ENCODE measurements at places on chromosomes 5 and 9.

DNA sequence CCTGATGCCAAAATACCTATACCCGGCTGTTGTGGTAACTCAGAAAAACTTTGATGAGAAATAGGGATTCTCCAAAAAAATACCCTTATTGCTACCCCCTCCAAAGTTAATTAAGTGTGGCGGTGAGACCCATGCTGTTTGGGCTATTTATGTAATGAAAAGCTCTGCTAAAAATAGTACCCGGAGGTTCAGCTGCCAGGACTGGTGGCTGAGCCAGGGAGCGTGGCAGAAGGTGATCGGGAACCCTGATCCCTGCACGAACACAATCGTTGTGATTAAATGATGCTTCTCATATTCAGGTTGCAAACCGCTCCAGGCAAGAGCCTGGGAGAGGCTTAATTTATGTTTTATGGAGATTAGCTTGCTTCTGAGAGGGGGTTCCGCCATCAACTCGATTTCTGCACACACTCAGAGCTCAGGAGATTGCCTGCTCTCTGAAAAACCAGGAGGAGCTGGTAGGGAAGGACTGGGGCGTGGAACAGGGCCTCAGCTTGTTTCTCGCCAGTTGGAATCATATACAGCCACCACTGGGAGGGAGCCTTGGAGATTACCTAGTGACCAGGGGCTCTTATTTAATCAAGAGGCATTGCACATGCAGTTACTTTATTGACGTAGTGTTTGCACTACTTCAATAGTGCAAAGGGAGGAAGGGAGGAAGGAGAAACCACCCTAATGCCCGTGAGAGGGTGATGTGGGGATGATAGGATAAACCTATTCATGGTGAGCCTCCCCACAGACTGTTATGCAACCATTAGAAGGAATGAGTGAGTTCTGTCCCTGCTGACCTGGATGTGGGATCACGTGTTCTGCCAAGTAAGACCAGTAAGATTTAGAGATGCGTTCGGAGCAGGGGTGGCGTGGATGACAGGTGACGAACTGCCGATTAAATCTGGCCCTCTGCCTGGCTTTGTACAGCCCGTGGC lies 23.4 kb downstream of the HRH2 start:
- DNase-seq: no peak

DNA sequence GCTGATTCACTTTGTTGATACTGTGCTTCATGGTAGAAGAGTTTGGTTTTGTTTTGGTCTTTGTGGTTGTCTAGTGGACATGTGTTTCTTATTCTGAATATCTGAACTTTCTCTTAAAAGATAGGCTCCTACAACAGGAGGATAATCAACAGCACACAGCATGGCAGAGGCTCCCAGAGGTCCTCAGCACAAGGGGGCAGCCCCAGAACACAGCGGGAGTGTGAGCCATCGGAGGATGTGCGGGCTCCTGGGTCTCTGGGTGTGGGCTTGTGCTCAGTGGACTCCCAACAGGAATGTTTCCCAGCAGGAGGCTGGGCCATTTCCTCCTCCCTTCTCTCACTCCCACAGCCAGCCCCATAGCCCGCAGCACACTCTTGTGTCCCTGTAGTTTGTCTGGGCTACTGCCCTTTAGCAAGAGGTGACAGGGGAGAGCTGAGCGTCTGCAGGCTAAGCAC lies 164.3 kb upstream of the OTULINL start:
- no peak for DNase-seq

GRCh38 chr5:116675626-116675910 lies 100.9 kb upstream of the SEMA6A start:
- DNase-seq: no peak

- DNase-seq: no peak
These were observed 45.5 kb downstream of the ELL2 start for GRCh38 chr5:95915999-95916686.

DNA sequence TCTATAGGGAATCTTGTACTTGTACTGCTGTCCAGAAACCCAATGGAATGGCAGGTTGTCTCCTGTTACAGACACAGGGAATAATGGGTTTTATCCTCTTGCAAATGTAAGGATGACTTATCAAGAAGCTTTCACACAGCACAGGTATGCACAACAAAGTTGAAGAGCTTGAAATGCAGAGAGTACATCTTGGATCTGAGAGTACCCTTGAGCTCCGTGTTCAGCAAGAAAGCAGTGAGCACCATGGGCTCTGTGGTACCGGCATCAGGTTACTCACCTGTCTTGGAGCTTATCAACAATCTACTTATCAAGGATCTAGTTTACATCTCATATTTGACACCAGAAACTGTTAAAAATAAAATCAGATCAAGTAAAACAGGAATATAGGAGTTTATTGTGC lies 22.0 kb upstream of the EMB start:
- no peak for DNase-seq

DNA sequence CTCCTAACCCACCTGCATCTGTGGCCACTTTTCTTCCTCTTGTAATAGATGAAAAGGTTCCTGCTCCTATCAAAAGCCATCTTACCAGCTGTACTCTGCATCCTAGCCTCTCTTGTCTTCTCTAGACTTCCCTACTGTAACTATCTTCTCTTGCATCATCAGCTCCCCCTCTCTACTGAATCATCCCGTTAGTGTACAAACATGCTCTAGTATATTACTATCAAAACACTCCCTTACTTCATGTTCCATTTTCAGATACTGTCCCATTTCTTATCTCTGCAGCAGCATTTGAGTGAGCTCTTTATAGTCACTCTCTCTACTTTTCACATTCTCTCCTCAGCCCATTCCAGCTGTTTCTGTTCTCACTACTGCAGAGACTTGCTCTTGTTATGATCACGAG lies 2.8 kb downstream of the SRA1 start:
- no peak for DNase-seq
